Thymus (tissue), 14 donors: ENCODE measurements at places on chromosomes 2 and 18.

DNA sequence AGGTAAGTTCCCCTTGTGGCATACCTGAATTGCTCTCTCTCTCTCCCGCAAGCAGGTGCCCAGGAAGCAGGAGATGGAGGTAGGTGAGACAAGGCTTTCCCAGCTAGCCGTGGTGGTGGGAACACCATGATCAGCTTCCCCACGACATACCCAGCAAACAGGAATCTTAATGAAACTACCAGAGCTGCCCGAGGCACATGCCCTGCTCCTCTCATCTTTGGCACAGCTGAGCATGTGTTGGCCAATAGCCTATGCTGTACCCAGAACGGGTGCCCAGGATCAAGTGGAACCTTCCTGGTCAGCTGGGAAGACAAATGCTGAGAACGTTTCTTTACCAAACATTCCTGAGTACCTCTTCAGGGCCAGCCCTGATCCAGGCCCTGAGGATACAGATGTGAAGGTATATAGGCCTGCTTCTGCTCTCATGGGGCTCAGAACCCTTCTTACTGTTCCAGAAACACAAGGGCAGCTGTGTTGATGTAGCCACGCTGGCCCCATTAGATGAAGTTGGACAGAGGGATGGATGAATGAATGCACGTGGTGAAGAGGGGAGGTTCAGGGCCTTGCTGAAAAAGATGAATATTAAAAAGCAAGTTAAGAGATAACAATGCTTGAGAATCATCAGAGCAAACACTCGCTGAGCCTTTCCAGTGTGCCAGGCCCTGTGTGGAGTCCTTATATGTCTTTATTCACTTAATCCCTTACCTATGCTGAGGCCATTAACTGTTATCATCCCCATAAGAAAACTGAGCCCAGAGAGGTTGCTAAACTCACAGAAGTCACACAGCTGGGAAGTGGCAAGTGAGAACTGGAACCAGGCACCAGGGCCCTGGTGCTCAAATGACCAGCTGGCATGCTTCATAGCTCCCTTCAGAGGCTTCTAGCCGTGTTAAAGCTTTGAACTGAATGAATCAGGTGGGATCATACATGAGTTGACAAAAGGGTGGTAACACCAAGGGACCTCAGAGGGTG lies 68.8 kb upstream of the TMEM247 start:
- DNase-seq: no peak

DNA sequence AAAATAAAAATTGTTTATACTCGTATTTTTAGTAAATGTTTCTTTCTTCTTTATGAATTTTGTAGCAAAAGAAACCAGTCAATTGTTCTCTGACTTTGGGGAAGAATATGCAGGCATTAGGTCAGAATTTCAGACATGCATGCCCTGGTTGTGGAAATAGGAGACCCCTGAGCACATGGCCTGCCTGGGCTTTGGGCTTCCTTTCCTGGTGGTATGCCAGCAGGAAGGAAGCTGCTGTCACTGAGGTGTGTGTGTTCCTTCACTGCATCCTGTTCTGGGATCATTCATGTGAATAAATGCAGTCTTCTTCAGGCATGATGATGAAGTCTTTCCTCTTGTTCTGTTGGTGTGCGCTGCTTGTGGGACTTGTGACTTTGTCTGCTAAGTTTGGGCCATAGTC lies 920.2 kb upstream of the VRK2 start:
- no peak for DNase-seq

GRCh38 chr18:44181951-44182747 lies 498.5 kb upstream of the SETBP1 start:
- DNase-seq: no peak

GRCh38 chr2:241842620-241843211 lies 16.0 kb downstream of the PDCD1 start:
- no peak for DNase-seq

DNA sequence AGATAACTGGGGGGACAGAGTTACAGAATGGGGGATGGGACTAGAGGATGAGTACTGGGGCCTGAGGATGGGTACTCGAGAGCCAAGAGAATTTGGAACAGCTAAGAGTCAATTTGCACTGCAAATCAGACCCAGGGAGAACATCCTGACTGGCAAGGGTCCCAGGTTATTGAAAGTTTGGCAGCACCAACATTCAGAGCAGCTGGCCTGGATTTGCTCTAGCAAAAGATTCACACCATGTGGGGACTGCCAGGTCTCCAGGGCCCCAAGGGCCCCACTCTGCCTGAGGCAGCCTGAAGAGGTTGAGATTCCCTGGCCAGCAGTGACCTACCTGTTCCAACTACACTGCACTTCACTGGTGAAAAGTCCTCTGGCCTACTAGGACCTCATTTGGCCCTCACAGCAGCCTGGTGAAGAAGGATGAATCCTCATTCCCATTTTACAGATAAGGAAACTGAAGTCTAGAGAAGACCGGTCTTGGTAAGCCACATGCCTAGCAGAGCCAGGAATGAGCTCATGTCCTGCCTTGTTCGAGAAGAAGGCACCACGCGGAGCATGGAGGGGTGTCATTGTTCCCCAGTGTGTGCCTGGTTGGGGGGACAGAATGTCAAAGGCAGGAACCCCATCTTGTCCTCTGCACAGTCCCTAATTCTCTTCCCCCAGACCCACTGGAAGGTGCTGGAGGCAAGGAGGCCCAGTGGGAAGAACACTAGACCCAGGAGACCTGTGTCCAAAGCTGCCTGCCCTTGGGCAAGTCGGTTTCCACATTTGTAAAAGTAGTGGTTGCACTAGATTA lies 258.6 kb downstream of the TNS1 start:
- DNase-seq: no peak

- no peak for DNase-seq
These were observed 95.3 kb upstream of the B3GNT7 start for GRCh38 chr2:231300020-231300721.

GRCh38 chr2:26312471-26312870 lies 33.5 kb upstream of the SELENOI start:
- DNase-seq: no peak

GRCh38 chr18:48756511-48757226 lies 194.1 kb downstream of the SMAD7 start:
- no peak for DNase-seq

GRCh38 chr2:135822855-135823254 lies 14.1 kb downstream of the LCT start:
- DNase-seq: no peak

GRCh38 chr2:165311949-165312348 lies 72.7 kb downstream of the SCN2A start:
- no peak for DNase-seq
